NCI-H187 (cell line): ENCODE measurements at places on chromosomes 11 and 22.

DNA sequence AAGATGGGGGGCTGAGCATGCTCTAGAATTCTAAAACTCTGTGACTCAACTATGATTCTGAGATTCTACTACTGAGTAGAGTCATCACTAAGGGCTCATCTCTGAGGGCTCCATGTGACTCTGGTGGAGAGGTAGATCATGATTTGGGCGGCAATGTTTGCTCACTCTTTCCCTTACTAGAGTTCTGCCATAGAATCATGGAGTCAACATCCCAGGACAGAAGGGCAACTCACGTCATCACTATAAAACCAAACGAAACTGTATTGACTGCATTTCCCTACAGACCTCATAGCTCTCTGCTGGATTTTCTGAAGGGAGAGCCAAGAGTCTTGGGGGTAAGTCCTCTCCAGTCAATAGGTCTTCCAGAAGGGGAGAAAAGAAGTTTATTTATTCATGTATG, at the start of gene MS4A14:
Gene MS4A14, plus strand, starts transcription at position 78 of the 400 bp plus-strand sequence. Its CDS starts 120 bp downstream, at position 198.
- no peak for DNase-seq

DNA sequence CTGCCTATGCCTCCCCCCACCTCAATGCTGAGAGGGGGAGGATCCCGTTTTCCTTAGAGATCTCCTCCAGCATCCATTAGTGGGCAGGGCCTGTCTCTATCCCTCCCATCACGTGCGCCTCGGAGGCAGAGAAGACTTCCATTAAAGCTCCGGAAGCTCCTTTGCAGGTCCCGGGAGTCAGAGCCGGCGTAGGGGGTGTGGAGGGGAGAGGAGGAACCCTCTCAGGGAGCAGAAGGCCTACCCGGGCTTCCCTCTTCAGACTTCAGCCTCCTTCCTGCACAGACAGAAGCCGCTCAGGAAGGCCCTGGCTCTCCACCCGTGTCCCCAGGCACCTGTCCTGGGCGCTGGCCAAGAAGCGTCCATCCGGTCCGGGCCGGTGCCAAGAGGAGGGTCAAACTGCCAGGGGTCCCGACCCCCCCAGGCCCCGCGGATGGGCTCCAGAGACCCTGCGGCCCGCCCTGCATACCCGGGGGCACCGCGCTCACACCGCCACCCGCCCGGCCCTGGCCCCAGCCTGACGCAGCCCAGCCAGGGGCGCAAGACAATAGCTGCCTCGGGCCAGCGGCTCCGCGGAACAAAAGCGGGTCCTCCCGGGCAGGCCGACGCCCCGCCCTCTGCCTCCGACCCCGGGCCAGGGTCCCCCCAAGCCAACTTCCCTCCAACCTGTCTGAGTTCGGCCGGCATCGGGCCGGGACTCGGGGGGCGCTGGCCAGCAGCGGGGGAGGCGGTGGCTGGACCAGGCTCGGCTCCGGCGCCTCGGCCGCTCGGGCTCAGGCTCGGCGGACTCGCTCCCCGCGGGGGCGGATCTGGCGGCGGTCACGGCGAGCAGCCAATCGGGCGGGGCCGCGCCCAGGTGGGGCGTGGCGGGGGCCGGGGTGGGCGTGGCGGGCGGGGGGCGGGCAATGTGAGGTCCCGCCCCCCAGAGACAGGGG, 29.9 kb downstream of the ARVCF start:
- DNase-seq: no peak

DNA sequence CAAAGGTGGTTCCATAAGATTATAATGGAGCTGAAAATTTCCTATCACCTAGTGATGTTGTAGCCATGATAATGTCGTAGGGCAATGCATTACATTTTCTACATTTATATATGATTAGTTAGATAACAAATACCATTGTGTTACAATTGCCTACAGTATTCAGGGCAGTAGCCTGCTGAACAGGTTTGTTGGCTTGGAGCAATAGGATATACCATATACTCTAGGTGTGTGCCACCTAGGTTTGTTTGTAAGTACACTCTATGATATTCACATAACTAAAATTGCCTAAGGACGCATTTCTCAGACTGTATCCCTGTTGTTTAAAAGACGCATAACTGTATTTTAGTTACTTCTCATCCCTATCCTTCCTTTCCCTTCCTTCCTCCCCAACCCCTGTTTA, 13.6 kb downstream of the PLEKHB1 start:
- no peak for DNase-seq

DNA sequence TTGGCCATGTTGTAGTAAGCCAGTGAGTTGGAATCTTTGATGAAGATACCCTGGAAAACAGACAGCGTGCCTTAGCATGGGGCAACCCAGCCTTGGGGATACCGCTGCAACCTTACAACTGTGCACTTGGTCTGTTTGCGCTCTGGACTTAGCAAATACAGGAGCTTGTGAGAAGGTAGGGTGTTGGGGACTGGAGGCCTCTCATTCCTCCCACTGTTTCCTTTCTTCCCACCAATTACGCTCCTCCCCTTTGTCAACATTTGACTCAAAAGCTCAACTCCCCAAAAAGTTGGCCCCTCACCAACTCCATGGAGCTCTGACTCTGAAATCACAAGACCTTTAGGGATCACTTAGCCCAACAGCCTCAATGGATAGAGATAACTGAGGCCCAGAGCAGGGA, 7.9 kb upstream of the TBC1D10A start:
- DNase-seq: no peak

DNA sequence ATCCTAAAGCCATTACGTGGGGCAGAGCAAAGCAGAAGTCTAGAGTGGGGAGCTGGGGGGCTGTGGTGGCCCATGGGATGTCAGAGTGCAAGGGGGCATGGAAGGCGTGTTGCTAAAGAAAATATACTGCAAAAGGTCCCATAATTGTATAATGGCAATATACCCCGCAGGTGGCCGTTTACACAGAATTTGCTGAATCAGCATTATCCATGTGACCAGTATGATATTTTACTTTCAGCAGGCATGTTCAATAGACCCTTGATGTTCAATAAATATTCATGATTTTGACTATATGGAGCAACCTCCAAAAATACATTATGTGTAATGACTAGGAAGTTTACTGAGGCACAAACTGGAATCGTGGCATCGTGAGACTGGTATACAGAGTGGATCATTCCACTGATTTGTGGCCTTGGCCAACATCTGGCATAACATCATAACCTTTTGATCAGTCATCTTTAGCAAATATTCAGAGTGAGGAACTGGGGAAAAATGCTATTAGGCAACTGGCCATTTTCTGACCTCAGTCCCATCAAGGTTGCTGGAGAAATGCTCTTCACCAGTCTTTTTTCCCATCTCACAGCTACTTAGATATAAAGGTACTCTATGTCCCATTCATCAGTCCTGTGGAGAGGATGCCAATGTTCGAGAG, 29.3 kb upstream of the PPP2R1B start:
- no peak for DNase-seq

DNA sequence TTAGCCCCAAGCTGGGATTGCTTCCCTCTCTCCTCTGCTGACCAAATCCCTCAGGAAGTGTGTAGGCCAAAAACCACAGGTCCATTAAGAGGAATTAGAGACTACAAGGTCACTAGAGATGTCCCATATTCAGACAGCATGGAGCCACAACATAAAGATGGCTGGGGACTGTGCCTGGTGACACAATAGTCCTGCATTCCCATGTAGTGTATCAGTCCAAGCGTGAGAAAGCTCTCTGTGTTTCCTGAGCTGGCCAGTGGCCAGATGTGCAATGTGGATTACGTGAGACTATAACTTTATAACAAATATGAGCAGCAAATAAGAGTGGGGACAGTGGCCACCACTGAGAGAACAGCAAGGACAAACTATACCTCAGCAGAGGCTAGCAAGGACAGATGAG, 7.6 kb upstream of the MS4A10 start:
- DNase-seq: no peak

DNA sequence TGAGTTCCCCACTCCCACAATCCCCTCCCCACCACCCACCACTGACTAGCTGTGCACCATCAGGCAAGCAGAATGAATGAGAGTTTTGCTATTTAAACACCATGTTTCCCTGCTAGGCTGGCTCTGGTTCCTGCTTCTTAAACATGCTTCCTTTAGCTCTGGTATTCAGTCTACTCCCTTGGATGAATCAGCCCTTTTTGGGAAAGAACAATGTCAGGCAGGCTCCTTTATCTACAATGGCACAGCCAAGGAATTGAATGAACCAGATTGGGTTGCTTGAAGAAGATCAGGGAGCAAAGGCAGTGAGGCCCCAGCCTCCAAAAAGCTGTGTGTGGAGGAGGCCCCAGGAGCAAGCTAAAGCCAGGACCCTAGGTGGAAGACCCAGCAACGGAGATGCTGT, 92.9 kb upstream of the ISX start:
- no peak for DNase-seq

- DNase-seq: no peak
Measured at GRCh38 chr11:9847636-9848035, 183.8 kb downstream of the SWAP70 start.

- DNase-seq: no peak
Measured at GRCh38 chr11:106581399-106581798, 436.9 kb downstream of the GUCY1A2 start.

DNA sequence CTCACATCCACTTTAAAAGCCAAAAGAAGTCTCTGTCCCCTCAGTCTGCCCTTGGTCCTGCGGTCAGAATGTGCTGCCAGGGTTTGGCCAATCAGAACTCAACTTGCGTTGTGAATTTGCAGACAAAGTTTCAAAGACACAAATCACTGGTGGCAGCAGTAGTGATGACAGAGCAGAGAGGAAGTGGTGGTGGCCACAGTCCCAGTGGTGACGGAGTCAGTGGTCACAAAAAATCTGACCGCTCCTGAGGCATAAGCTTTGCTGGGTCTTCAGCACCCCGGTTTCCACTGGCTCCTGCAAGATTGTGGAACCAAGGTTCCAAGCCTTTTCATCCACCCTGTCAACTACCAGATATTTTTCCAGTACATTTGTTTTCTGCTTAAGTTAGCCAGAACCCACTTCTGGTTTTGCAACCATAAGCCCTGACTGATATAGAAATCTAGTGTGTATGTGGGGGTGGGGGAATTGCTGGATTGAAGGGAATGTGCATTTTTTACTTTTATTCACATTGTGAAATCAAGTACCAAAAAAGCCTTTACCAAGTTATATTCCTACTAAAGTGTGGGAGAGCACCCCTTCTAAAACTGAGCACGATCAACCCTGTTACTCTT, 112.3 kb downstream of the TMPRSS5 start:
- no peak for DNase-seq

GRCh38 chr11:65388731-65389130, 2.3 kb downstream of the FRMD8 start:
- no peak for DNase-seq

DNA sequence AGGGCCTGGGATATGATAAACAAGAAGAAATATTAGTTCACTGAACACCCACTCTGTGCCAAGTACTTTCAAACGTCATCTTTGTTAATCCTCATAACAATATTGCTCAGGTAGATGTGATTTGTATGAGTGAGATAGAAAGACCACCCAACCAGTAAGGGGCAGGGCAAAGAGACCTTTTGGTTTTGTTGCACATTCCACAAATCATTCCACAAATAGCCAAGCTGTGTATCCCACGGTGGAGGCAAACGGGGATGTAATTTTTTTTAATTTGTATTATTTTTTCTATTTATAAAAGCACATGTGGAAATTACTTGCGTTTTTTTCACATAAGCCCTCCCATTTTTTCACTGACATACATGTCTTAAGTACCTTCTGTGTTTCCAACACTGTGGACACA, 29.0 kb downstream of the LAYN start:
- DNase-seq: no peak

DNA sequence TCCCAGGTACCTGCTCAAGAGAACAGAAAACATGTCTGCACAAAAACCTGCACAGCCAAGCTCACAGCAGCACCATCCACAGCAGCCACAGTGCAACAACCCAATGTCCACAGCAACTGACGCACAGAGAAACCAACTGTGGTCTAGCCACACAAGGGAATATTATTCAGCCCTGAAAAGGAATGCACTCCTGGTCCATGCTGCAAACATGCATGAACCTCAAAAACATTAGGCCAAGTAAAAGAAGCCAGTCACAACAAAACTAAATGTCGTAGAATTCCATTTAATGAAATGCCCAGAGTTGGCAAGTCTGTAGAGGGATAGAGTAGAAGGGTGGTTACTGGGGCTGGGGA, 60.6 kb downstream of the MYEOV start:
- DNase-seq: no peak

DNA sequence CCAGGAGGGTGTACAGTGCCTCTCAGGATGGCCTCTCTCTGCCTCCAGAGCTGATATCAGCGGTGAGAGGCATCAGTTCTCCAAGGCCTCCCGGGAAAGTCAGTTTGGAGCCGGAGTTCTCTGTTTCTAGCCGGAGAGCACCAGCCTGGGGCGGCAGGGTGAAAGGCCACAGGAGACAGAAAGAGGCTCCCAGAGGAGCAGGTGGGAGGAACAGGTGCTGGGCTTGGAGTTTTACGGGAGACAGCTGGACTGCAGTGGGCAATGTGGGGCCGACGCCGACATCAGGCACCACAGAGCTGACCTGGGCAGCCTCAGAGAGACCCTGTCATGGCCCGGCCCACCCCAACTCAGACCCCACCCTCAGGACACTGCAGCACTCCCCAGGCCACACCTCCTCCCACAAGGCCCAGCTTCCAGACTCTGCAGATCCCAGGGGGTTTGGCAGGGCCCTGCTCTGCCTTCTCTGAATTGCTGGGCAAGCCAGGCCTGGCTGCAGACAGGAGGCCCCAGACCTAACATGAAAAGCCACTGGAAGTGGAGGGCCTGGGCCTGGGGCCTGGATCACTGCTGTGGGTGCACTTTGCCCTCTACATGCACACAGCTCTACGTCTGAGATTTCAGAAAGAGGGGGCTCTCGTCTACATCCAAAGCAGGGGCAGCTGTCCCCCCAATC, 885.6 kb downstream of the BRD1 start:
- DNase-seq: no peak

DNA sequence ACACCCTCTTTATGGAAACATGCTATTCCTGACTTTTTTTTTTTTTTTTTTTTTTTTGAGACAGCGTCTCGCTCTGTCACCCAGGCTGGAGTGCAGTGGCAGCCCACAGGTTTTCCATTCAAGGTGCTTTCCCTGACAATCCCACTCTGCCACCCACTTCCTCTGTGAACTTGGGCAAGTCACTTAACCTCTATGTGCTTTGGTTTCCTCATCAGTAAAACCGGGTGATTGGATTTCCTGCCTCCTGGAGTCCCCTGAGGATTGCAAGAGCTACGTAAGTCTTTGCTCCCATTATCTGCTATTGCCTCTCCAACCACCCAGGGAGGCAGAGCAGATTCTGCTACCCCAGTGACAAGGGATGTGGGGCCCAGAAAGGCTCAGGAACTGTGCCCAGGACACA, 54.1 kb downstream of the CELSR1 start:
- no peak for DNase-seq

DNA sequence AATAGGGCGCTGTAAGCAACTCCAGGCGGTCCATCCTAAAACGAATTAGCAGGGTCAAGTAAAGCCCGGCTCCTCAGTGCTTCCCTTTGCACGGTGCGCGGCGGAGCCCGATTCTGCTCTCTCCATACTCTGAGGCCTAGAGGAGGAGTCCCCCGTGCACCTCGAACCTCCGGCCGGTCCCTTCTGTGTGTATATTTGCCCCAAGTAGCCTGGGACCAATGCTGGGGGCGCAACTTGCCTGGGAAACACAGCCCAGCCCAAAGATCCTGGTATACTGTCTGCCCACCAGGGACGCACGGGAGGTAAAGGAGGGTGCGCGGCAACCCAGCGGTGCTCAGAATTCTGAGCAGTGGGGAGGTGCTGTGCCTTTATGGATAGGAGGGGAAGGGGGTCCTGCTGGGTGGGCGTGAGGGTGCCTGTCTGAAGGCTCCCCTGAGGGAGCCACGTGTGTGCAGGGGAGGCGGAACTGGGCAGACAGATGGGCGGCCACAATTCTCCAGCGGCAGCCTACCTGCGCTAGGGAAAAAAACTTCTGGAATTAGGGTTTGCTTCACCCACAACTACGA, 4.8 kb upstream of the TBX1 start:
- no peak for DNase-seq

GRCh38 chr22:44430716-44431115, 67.3 kb downstream of the RTL6 start:
- DNase-seq: no peak

- no peak for DNase-seq
Measured at GRCh38 chr11:38562562-38562961, 1964.5 kb upstream of the RAG2 start.
